Fibroblast of pulmonary artery (primary cell): ENCODE measurements at places on chromosomes 2 and 18.
A peak's percentile ranks its signal among the peaks of the same experiment; 100 is the strongest.

DNA sequence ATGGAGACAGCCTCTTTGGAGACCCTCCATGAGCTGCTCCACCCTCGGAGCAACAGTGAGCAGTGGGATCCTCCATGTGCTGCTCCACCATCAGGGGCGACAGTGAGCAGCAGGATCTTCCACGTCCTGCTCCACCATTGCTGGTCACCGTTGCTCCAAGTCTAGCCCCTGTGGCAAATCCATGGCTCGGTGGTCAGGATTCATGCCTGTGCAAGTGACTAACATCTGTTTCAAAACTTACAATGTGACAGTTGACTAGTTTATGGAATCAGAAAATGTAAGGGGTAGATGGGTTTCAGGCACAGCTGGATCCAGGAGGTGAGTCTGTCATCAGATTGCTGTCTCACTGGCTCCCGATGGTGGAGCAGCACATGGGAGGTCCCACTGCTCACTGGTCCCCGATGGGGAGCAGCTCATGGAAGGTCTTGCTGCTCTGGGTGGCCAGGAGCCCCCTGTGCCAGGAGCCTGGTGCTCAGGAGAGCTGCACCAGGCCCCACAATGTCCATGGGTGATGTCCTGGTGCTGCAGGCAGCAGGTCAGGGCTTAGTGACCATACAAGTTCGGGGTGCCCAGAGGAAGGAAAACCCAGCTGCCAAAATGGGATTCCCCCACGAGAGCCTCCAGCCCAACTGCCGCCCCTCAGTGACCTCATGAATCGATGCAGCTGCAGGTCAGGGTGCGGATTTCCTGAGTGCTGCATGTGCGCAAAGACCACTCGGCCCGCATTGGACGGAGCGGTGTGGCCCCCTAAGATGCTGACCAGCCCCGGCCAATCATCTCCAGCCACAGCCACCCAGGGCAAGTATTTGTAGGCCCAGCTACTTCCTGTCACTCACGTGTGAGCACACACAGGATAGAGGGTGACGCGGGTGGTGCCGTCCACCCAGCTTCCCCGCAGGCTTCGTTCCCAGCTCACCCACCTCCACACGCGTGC is 116.5 kb upstream of the OTOS start:
- DNase-seq, result no peak

DNA sequence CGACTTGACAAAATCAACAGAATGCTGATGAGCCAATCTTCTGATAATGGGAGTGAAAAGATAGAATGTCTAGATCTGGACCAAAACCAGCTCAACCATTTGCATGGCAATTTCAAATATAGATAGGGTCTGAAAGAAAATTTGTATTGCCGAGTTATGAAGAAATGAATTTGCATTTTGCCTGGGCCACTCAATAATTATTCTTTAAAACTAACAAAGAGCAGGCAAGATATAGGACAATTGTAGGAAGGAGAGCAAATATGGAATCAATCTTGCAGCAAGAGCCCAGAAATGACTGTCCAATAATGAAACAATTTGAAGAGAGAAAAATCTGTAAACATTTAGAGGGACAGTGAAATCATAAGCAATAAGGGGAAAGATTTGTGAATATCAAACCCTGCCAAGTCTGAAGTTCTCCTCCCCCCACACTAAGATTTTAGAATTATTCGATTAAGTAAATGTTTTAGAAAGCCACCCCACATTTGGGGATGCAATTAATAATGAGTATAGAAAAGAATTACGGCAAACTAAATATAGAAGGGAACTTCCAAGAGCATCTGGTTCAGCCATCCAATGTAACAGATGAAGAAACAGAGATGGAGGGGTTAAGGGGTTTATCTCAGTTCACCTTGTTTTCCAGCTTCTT is 377.4 kb downstream of the SETBP1 start:
- no peak for DNase-seq

- DNase-seq, result peak; percentile 57
These were observed 298.2 kb upstream of the COL3A1 start for GRCh38 chr2:188676010-188676400.

DNA sequence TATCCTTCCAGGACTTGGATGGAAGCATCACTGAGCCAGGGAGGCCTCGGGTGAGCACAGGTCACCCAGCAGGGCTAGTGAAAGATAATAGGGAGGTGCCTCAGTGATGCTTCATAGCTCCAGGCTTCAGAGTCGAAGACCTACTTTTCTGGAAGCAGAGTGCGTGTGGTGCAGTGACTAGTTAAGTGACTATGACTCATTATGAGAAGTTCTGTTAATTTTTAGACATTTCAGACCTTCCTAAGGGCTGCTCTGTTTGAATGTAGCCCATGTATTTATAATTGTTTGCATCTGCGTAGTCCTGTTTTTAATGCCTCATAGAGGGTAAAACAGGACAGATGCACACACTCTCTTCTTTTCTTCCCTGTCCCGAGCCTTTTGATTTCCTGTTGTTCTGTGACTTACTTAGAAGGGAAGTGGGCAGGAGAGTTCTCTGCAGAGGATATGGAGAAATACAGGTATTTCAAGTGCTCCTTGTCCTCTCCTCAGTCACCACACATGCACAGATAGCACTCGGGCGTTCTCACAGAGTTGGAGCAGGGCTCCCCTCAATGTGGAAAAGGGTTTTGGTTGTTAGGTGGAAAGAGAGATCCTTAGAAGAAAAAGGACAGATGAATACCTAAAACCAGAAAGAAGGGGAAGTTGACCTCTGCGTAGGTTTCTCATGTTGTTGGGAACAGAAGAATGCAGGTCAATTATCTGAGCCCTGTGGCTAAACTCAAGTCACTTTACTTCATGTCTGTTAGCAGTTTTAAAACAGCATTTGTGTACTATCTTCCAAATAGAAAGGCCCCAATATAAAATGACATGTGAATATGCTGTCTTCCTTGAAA is 34.7 kb downstream of the RALB start:
- peak; percentile 52 for DNase-seq

GRCh38 chr2:231563378-231563961 is 29.2 kb upstream of the TEX44 start:
- DNase-seq, result peak; percentile 67
